ENCODE measurements at places on chromosomes 3 and 15.

DNA sequence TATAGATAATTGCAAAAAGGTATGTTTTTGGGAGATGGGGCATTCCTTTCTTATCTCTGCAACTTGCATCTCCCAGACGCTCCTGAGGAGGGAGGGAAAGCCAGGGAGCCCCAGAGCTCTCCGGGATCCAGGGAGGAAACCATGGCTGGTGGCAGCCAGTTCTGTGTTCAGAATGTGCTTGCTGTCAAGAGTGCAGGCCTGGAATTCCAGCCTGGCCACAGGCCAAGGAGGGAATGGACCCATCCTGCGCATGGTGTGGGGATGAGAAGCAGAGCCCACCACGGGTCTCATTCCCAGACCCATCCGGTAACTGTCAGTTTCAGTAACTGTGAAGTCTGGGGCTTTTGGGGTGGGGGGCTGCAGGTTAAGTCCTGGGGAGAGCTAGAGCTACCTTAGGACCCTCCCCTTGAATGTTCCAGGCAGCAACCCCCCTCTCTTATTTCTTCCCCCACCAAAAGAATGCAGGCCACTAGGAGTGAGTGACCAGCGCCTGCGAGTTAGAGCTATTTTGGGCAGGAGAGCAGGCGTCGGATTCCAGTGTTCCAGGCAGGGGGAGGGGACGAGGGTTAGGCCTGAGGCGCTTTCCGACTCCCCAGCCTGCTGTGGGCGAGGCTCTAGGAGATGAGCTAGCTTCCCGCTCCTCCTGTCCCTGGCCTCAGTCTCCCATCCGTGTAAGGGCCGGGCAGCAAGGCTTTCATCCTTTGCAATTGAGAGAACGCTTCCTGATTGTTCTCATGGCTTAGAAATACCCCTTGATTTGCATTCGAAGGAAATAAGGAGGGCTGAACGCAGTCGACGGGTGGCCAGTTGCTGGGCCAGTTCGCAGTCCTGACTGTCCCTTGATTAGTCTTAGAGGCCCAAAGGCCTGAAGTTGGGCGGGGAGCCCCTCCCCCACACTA lies 781 bp upstream of the DAG1 start:
- DNase-seq = peak; percentile 62

- DNase-seq = peak; percentile 27
Observed at GRCh38 chr3:37397396-37397795, 223.0 kb upstream of the LRRFIP2 start.

- no peak for DNase-seq
Observed at GRCh38 chr3:108493862-108494261, 16.5 kb downstream of the MYH15 start.

- no peak for DNase-seq
Observed at GRCh38 chr3:164604687-164605086, 473.6 kb downstream of the SI start.

DNA sequence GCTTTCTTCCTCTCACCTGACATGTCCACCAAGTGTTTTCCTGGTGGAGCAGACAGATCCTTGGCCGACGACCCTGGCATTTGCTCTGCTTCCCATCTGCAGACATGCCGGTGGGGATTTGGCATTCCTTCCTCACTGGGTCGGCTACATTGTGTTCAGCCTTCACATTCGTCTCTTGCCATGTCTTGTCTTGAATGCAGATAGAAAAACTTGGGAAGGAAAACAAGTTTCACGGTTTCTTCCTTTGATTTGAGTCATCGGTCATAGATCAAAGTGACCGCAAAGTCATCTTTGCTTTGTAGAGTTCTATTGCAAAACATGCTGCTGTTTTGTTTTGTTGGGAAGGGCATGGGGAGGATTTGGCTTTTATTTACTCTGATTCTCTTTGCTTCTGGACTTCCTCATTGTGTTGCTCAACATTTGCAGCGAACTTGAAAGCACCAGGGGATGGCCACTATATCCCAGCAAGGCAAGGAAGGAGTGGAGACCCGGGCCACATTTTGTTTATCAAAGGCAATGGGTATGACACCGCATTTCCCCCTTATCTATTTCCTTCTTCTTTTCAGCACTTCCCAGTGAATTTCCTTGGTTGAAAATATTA lies 321.3 kb downstream of the CACNA2D3 start:
- DNase-seq = no peak

GRCh38 chr3:72193771-72194430 lies 409.0 kb upstream of the PROK2 start:
- no peak for DNase-seq

- peak; percentile 37 for DNase-seq
Observed at GRCh38 chr3:166446291-166446690, 609.1 kb upstream of the BCHE start.

GRCh38 chr3:187738331-187739093 lies 6.8 kb downstream of the BCL6 start:
- peak; percentile 93 for DNase-seq

DNA sequence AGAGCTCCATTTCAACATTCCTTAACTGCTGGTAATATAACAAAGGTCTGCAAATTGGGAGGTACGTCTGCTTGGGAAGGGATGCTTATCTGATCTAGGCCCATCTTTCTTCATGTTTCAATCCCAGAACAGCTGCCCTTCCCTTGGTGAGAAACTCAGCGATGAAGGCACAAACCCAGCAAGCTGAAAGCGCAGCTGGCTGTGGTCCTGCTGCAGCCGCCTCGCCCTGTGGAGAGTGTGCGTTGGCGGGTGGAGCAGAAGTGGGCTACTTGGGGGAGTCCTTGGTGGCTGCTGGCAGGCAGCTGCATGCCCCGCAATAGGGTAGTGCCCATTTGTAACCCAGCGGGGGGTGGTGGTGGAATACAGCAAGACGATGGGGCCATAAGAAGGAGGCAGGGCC lies 160.6 kb upstream of the WNT5A start:
- DNase-seq = no peak

DNA sequence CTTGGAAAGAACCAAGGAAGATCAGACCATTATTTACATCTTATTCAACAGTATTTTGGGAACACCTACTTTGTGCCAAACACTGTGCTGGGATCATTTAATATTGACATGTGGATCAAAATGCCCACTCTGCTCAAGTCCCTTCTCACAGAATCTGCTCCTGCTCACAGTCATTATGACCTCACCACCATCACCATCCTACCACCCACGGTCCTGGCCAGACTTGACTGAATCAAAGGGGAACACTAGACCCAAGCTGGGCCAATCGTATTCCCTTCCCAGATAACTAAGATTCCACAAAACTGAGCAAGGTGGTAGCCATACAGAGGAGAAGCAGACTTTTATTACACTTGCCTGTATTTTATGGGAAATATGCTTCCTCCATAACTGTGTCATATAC lies 3.4 kb upstream of the CEP152 start:
- DNase-seq = no peak

- DNase-seq = peak; percentile 58
Observed at GRCh38 chr3:144942093-144942837, 970.6 kb downstream of the DIPK2A start.

DNA sequence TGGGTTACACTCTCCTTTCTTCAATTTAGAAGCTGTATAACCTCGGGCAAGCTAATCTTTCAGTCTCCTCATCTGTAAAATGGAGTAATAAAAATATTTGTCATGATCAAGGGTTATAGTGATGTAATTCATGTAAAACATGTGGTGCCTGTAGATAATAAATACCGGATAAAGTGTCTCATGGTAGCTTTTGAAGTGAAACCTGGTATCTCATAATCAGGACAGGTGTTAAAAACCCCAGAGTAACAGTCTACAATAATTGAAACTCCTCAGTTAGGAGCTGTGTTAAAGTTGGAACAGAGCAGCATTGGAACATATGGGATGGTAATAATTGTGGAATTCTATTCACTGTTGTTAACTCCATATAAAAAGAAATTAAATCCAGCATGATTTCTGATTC lies 884 bp upstream of the KNL1 start:
- no peak for DNase-seq

- no peak for DNase-seq
Observed at GRCh38 chr3:184694716-184695115, 17.1 kb downstream of the MAGEF1 start.

GRCh38 chr3:62607287-62608029 lies 234.1 kb upstream of the FEZF2 start:
- DNase-seq = peak; percentile 86

DNA sequence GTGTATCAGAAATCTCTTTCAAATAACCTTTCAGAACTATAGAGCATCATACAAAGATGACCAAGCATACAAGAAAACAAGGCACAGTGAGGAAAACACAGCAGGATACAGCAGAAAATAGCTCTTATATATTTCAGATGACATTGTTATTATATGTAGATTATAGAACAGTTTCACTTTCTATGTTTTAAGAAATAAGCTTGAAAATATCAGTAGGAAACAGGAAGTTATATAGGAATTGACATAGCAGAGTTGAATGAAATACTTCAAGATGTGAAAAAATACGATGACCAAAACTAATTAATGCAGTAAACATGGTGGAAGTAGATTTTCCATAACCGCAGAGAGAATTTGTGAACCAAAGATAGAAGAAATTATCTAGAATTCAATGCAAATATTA lies 75.2 kb downstream of the LYSMD4 start:
- DNase-seq = no peak

GRCh38 chr15:90221246-90221900 lies 12.4 kb downstream of the CIB1 start:
- peak; percentile 73 for DNase-seq

DNA sequence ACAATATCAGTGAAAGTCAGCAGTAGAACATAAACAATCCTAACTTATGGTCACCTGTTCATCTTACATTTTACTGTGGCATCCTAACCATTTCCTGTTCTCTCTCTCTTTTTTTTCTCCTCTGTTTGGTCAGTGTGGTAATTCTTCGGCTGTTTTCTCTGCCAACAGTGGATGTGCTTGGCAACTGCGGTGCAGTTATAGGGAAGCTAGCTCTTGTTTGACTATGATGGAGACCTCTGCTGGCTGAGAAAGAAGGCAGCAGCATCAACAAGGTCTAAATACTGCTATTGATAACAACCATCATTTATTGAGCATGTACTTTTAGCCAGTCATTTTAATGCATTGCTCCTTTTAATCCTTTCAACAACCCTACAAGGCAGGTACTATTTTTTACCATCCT lies 723 bp upstream of the DRD3 start:
- DNase-seq = peak; percentile 48

GRCh38 chr3:127037971-127038446 lies 55.1 kb downstream of the PLXNA1 start:
- no peak for DNase-seq

- DNase-seq = no peak
Observed at GRCh38 chr3:153369561-153370374, 207.7 kb downstream of the RAP2B start.

GRCh38 chr15:98528046-98528725 lies 120.2 kb upstream of the IGF1R start:
- no peak for DNase-seq

GRCh38 chr3:38126121-38126892 lies 10.6 kb downstream of the ACAA1 start:
- DNase-seq = no peak

- no peak for DNase-seq
Observed at GRCh38 chr3:189944285-189945145, 176.2 kb downstream of the P3H2 start.

GRCh38 chr3:171351676-171352075 lies 108.5 kb downstream of the TNIK start:
- peak; percentile 84 for DNase-seq

DNA sequence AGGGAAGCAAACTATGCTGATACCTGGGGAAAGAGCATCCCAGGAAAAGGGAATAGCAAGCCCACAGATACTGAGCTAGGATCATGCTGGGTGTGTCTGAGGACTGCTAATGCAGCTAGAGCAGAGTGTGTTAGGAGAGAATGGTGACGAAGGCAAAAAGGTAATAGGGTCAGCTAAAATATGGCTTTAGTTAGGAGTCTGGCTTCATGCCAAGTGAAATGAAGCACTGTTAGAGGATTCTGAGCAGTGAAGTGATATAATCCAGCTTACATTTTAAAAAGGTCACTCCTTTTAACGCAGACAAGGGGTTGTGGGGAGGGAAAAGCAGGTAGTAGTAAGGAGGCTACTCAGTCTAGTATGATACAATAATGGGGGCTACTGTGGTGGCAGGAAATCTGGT lies 30.4 kb downstream of the SECISBP2L start:
- no peak for DNase-seq

DNA sequence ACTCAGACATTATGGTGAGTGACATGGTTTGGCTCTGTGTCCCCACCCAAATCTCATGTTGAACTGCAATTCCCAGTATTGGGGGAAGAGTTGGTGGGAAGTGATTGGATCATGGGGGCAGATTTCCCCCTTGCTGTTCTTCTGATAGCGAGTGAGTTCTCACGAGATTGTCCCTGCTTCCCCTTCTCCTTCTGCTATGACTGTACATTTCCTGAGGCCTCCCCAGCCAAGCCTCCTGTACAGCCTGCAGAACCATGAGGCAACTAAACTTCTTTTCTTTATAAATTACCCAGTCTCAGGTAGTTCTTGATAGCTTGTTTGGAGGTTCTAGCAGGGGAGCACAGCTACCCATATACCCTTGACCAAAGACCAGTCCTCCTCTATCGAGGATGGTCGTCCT lies 45.9 kb downstream of the ADAM10 start:
- DNase-seq = no peak

GRCh38 chr15:68907396-68907923 lies 22.9 kb upstream of the SPESP1 start:
- DNase-seq = no peak

- peak; percentile 1 for DNase-seq
Observed at GRCh38 chr3:28699283-28699682, 350.7 kb upstream of the AZI2 start.

GRCh38 chr15:42508263-42508690 lies 12.8 kb downstream of the SNAP23 start:
- no peak for DNase-seq

- DNase-seq = peak; percentile 60
Observed at GRCh38 chr3:51942603-51943450, 664 bp downstream of the PARP3 start.

- DNase-seq = peak; percentile 8
Observed at GRCh38 chr3:87287011-87287410, 10.6 kb upstream of the POU1F1 start.

DNA sequence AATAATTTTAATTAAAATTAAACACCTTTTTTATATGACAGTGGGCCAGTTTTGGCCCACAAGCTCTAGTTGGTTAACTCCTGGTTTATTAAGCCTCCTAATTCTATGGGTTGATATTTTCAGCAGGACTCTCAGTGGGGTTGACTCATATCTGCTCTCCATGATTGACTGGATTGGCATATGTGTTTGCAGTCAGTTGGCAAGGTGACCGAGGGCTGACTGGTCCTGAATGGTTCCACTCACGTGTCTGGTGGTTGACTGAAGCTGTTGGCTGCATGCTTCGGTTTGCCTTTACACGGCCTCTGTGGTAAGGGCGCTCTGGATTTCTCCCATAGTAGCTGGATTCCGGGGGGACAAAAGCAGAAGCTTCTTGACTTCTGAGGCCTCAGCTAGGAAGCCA lies 65.3 kb upstream of the ZNF280D start:
- DNase-seq = no peak
